Endodermal cell (in vitro differentiated cells): ENCODE measurements at places on chromosomes 2 and 18. TPM values are rescaled to one million over a fixed set of nuclear protein-coding genes. Genes with fewer than 3 reads are reported as not detected.
A peak's percentile ranks its signal among the peaks of the same experiment; 100 is the strongest.

DNA sequence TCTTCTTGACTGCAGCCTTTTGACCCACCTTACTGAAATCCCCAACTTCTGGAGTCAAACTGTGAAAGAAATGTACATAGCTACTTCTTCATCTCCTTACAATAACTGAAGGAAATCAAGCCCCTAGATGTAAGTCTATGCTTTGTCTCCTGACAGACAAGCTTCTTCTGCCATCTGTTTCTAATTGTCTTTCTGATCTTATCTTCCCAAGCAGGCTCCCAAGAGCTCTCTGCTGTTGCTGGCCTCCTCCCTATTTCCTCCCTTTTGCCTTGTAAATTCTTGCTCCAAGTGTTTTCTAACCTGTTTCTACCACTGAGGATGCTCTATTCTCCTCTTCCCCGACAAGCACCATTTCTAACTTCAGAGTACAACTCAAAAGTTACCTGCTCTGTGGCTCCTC lies 77.4 kb upstream of the OSR1 start:
- no peak for DNase-seq

Gene SLC1A4
- 1.9 and 2.1 TPM in 2 replicates for total RNA-seq

Gene CRYGC
- not detected in 3 replicates for total RNA-seq

DNA sequence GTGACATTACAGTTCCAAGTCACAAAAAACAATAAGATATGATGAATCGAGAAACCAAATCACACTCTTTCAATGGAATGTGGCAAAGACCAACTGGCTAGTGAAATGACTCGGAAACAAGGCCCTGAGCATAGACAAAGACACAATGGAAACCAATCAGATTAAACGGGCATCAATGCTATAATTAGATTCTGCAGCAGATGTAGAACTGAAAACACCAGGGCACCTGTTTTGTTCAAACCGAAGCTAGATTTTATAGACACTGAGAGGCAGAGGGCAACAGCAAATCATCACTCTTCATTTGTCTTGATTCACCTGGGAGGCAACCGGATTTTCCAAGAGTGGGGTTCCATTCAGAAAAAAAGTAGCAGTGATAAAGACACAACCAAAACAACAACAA lies 92.8 kb upstream of the BARD1 start:
- DNase-seq = no peak

Gene POTEE
- total RNA-seq = 1.5 and 2.3 TPM in 2 replicates

- no peak for DNase-seq
Observed at GRCh38 chr2:236712304-236712703, 142.7 kb downstream of the ACKR3 start.

DNA sequence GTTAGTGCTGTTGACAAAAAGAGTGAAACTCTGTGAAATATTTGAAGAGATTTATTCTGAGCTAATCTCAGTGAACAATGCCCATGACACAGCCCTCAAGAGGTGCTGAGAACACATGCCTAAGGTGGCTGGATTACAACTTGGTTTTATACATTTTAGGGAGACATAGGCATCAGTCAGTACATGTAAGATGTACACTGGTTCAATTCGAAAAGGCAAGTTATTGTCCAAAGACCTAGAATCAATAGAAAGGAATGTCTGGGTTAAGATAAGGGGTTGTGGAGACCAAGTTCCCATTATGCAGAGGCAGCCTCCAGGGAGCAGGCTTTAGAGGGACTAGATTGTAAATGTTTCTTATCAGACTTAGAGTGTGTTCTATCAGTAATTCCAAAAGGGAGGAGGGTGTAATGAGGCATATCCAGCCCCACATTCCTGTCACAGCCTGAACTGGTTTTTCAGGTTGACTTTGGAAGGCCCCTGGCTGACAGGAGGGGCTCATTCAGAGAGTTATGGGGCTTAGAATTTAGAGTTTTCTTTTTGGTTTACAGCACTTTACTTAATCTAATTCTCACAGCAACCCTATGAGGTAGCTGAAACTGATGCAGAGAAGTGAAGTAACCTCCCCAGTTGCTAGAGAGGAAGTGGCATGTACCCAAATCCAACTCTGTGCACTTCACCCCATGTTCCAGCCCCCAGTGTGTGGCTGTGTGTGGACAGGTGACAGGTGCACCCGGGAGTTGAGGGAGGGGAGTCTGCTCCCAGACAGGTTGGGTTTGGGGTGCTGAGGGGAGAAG lies 28.3 kb upstream of the ASAP2 start:
- DNase-seq = peak; percentile 66

GRCh38 chr2:165776013-165776412 lies 18.0 kb downstream of the GALNT3 start:
- DNase-seq = no peak

Gene IL1RL2
- total RNA-seq = 0.44 and 0.72 TPM in 2 replicates

GRCh38 chr2:96267159-96267971 lies 1.3 kb downstream of the CIAO1 start:
- peak; percentile 86 for DNase-seq

DNA sequence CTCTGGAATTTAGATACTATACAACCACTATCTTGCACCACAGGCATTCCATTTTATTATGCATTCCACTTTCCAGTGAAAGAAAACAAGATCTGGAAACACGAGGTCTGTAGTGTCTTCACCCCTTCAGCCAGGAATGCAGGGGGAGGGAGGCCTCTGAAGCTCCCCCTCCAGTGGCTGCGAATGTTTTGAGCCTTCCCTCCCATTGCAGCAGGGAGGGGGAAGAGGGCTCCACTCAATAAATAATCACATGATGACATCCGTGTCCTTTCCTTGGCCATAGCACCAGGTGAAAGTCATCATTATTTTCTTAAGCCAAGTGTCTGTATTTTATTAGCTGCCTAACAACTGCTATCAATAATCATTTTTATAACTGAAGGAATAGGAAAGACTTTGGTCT lies 38.6 kb downstream of the ALPK2 start:
- DNase-seq = peak; percentile 63

DNA sequence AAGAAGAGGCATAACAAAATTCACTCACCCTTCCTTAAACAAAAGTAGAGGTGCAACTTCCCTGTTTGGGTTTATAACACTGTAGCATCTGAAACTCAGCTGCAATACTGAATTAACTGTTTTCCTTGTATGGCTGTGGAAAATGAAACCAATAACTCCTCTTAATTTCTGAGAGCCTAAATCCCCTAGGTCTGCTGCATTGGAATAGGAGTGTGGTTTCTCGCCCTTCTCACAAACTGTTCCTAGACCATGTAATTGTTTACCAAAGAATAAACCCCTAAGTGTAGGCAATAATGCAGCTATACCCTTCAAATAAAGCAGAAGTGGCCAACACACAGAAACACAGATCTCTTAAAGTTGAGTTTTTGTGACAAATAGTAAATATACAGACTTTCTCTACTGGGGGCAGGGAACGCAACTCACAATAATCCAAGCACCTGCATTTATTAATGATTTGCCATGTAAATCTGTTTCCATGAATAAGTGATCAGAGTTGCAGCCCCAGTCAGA lies 52.0 kb downstream of the RASGRP3 start:
- DNase-seq = no peak

Gene CIB4
- not detected in 3 replicates for total RNA-seq

Gene ZFP36L2
- total RNA-seq = 74.9 and 77.1 TPM in 2 replicates

- no peak for DNase-seq
Observed at GRCh38 chr2:124796647-124797046, 771.6 kb downstream of the CNTNAP5 start.

Gene DBI
- total RNA-seq = 138 and 160 TPM in 2 replicates

DNA sequence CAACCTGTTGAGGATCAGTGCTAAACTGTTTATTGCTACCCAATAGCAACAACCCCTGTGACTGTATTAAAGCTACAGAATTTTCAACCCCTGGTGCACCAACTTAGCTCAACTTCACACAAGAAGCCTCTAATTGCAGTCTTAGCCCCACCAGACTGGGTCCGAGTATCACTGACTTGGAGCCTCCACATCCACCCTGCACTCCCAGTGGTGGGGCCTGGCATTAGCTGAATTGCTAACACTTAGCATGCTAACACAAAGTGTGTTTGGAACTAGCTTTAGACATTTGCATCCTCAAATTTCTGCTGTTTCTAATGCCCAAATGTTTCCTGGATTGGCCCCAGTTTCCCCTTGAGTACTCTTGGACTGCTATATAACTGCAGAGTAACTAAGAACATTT lies 298.6 kb downstream of the AGPS start:
- DNase-seq = peak; percentile 61

DNA sequence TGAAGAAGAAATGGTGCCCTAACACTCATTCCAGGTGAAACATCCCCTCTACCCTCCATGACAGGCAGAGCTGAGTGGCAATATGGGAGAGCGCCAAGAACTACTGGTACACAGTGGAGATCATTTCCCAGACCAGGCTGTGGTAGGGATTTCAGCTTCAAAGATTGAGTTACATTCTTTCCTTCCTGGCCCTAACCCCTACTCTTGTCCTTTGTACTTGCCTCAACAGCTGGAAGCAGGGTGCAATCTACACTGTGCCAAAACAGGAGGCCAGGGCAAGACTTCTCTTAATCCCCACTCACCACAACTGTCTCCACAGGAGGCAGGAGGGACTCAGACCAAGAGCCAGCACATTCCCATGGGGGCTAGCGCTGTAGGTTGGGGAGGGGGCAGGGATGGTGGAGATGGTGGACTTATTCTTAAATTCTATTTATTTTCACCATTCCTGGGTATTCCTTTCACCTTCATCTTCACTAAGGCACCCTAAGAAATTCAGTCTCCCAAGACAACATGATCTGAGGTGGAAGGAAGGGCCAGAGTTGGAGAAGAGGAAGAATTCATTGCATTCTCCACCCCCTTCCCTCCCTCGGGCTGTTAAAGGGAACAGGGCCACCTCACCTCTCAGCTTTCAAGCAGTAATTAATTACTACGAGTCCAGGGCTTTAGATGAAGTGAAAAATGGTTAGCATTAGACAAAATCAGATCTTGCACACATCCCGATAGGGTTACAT lies 65.9 kb downstream of the AAK1 start:
- no peak for DNase-seq

Gene IHH
- total RNA-seq = 1.1 to 2.3 TPM (median 2.1 TPM) in 3 replicates

DNA sequence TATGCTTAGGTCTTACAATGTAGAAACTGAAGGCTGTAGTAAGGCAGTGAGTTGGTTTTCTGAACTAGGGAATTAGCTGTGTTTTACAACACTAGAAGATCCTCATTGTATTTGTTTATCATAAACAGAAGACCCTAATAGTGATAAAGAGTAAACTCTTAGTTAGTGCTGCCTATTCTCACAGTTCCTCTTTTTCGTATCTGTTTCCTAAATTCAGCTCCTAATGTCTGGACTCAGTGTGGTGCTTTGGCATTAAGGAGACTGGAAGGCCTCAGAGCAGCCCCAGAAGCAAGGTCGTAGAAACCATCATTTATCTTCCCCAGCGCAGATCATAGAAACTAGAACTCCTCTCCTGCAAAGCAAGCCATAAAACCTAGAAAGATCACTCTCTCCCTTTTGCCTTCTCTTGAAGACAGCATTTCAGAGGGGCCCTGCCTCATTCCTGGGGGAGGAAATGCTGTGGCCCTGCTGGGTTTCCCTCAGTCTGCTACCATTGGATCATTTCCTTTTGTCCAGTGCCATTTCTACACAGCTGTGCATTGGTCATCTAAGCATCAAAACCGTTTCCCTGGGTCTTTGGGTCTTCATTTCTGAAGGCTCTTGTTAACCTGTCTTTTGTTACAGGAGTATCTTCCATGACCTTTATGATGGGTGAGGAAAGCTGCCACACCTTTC lies 4.7 kb downstream of the ACP1 start:
- no peak for DNase-seq

- DNase-seq = peak; percentile 79
Observed at GRCh38 chr2:98601532-98602132, 6.7 kb downstream of the COA5 start.

DNA sequence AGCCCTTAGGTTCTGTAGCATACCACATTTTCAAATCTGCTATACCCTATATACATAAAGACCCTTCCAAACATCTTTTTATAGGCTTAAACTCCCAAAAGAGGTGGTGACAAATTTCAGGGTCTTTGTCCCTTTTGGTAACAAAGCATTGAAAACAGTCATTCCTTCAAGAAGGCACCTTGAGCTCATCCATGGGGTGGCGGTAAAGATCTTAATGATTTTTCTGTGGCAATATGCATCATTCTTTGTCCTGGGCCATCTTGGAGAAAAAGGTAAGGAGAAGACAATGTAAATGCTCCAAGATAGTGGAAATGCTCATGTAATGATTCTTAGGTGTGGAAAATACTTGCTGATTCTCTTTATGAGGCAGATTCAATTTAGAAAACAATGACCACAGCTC lies 890.5 kb downstream of the CNTNAP5 start:
- DNase-seq = no peak
